Lower lobe of right lung (tissue), 2 donors: ENCODE measurements at places on chromosomes 3 and 15.

- no peak for DNase-seq
Observed at GRCh38 chr3:165170236-165170635, 25.9 kb downstream of the SLITRK3 start.

GRCh38 chr15:99726333-99726732 is 6.9 kb downstream of the LYSMD4 start:
- no peak for DNase-seq

DNA sequence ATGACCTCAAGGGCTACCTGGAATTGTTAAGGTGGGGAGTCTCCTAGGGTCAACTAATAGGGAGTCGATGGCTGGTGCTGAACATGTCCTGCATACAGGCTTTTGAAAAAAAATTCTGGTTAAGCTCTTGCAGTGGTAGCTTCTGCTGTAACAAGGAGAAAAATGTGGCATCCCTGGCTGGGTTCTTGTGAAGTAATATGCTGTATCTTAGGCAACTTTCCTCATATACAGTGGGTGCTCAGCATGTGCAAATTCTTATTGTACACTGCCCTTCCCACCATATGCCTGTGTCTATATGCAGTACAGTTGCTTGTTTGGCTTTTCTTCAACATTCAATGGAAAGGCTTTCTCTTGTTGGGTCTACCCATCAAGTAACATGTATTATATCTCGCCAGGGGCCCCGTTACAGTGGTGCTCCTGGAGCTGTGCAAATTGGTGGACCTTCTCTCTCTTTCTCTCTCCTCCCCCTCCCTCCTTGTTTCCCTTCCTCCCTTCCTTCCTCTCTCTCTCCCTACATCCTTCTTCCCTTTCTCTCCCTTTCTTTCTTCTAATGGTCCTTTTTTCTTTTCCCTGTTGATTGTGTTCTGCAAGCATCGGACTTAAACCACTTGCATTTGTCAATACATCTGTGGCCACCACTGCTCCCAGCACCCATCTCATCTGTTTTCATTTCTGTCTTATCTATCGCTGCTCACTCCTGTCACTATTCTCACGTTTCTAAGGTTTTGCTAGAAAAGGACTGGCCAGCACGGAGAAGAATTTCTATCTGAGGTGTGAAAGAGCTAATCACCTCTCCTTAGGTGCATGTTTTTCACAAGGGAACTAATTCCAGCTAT is 35.2 kb downstream of the TGFBR2 start:
- DNase-seq: no peak

- DNase-seq: peak; percentile 84
Observed at GRCh38 chr3:69784954-69785514, 45.8 kb downstream of the MITF start.

GRCh38 chr15:99306694-99307338 is 55.5 kb downstream of the LRRC28 start:
- no peak for DNase-seq

DNA sequence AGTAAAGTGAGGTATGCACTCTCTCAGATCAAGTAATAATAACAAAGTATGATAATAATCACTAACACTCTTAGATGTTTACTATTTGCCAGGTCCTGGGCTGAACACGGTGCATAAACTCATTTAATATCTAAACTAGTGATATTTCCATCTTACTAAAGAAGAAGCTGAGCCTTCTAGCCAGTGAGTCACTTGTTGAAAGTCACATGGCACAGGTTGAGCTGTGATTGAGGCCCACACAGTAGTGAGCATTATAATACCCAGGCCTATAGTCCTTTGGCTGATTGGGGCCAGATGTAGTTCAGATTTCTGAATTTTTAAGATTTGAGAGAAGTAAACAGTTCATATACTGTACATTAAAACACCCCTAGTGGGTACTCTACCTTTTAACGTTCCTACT is 93.2 kb upstream of the CCDC80 start:
- DNase-seq: no peak

GRCh38 chr3:120193554-120193953 is 91.5 kb downstream of the GPR156 start:
- DNase-seq: no peak

GRCh38 chr15:33846862-33847261 is 121.4 kb upstream of the CHRM5 start:
- DNase-seq: no peak

DNA sequence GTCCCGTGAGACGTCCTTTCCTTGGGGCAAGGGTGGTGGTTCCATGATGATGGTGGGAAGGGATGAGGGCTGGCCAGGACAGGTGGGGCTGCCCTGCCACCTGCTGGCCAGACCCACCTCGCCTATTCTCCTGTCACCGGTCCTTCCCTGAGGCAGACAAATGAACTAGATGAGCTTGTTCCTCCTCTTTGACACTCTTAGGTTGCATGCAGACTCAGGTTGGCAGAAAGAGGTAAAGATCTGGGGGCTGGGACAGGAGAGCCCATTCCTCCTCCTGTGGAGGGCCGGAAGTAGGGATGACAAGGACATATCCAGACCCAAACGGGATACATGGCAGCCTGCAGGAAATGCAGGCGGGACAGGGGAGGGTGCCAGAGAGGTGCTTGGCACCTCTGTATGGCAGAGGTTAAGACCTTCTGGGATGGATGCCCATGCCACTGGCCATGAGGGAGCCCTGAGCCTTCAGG is 38.6 kb downstream of the ACSBG1 start:
- DNase-seq: no peak

DNA sequence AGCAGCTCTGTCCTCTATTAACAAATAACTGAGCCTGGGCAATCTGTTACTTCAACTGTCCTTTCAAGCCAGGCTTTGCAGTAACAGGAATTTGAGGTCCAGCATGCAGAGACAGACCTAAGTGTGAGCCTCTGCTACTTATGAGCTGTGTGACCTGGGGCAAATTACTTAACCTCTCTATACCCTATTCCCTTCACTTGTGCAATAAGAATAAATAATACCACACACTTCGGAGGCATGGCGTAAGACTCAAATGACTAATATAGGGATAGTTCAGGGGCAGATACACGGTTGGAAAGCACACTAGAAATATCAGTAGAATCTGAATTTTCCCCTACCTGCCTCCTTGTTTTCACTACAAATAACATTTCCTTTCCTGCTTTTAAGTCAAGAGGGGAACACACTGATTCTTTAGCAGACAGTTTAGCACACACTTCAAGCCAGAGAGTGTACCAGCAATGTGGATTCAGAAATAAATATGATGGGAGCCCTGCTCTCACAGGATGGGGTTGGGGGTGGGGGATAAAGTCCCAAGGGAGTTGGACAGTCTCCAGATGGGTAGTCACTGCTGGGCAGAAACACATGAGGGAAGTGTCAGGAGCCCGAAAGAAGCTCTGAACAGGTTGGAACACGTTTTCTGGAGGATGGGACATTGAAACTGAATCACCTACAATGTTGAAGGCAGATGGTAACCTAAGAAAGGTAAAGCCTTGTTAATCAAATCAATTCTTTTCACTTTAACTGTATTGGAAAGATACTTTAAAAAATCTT is 61.8 kb upstream of the RBP1 start:
- no peak for DNase-seq

DNA sequence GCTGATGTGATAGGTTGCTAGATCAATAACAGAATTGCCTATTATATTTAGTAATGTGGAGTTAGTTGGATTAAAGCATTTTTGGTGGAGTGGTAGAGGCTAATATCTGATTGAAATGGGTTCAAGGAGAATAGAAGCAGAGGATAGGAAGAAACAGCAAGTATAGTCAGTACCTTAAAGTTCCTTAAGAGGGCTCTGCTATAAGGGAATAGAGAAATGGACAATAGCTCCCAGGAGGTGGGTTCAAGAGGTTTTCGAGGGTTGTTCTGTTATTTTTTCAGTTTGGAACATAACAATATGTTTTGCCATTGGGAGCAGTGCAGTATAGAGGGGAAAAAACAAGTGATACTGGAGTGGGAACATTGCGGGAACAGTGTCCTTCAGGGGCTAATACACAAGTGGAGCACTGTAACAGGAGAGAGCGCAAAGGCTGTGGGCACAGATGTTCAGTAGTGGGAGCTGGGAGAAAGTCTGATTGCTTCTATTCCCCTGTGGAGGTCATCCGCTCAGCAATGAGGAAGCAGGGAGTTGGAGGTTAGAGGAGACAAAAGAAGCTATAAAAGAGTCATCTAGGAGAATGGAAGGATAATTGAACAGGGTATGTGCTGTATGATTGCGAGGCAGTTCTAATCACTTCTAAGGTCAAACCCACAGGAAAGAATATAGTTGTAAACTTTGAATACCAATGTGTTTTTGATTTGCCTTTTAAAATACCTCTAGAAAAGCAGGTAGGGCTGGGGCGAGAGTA is 3.3 kb downstream of the MRPS11 start:
- no peak for DNase-seq

- DNase-seq: no peak
Observed at GRCh38 chr15:27826902-27827714, 272.0 kb downstream of the OCA2 start.

DNA sequence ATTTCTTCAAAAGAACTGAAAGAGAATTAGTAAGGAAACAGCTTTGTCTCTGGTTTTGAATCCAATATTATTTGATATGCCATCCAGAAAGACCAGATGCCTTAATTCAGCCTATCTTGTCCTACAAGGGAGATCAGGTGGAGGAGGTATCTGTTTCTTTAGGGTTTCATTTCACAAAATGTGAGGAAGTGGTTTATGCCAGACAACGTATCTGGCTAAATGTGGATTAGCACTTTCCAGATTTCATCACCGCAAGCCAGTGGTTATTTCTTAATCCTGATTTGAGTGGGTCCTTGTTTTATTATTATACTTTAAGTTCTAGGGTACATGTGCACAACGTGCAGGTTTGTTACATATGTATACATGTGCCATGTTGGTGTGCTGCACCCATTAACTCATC is 271.1 kb downstream of the EBLN2 start:
- no peak for DNase-seq

- no peak for DNase-seq
Observed at GRCh38 chr3:59308684-59309083, 258.9 kb upstream of the CFAP20DC start.

- DNase-seq: no peak
Observed at GRCh38 chr3:128984596-128984995, 9.3 kb downstream of the CFAP92 start.

GRCh38 chr3:112308151-112308911 is 14.3 kb upstream of the SLC9C1 start:
- no peak for DNase-seq

- no peak for DNase-seq
Observed at GRCh38 chr3:161423911-161424522, 52.7 kb upstream of the SPTSSB start.

DNA sequence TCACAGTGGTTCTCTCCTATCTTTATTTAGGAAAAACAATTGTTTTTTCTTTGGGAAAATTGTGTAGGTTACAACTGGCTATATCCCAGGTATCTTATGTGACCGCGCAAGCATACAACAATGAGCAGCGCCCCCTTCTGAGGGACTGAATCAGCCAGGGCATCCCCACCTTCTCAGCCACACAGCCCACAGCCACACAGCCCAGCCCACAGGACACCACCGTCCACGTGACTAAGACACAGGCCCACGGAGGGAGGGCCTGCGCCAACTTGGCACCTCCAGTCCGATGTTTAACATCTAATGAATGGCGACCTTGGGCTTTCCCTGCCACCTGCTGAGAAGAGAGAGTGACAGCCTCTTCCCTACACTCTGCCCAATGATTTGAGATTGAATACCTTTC is 68.1 kb downstream of the ATP10A start:
- no peak for DNase-seq

GRCh38 chr15:68586274-68586961 is 7.6 kb downstream of the CORO2B start:
- no peak for DNase-seq
